ENCODE measurements at places on chromosomes 2 and 18. TPM values are rescaled to one million over a fixed set of nuclear protein-coding genes. Genes with fewer than 3 reads are reported as not detected.

DNER gene
- not detected for total RNA-seq

HOXD12 gene
- total RNA-seq, result not detected

BIRC6 gene
- total RNA-seq, result 105 TPM

RIT2 gene
- total RNA-seq, result not detected

RNU2-63P gene
- total RNA-seq, result 34.9 TPM

CAPN13 gene
- not detected for total RNA-seq

NYAP2 gene
- not detected for total RNA-seq

PPP1R1C gene
- not detected for total RNA-seq

IER3IP1 gene
- total RNA-seq, result 16.0 TPM

MYO5B gene
- 0.07 TPM for total RNA-seq

Data from activated CD4-positive, alpha-beta T cell treated with anti-CD3 and anti-CD28 coated beads, Interleukin-2, amount 10 ng/mL, durations not matched to agents 24 days and 14 days (primary cell).